Activated CD4-positive, alpha-beta T cell treated with anti-CD3 and anti-CD28 coated beads for 1 hour (primary cell): ENCODE measurements at places on chromosomes 3 and 15.

- DNase-seq, result no peak
Measured at GRCh38 chr3:39432342-39432741, 25.8 kb downstream of the RPSA start.

DNA sequence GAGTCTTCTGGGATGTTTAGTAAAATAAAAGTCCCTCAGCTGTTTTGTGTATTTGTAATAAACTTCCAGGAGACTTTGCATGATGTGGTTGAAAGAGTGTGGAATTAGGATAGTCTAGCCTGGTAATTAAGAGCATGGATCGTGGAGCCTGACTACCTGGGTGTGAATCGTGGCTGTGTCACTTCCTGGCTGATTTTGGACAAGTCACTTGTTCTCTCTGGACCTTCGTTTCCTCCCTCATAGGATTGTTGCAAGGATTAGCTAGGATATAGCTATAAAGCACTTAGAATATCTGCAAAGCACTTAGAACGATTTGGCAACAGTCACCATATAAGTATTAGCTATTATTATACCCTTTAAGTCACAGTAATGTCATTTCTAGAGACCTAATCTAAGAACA is 40.2 kb downstream of the SLMAP start:
- DNase-seq, result no peak

GRCh38 chr3:165403666-165404065 is 207.5 kb upstream of the SLITRK3 start:
- no peak for DNase-seq

GRCh38 chr15:40562691-40563090 is 2.2 kb downstream of the CCDC32 start:
- DNase-seq, result no peak

- no peak for DNase-seq
Measured at GRCh38 chr3:108292450-108292849, 3.9 kb upstream of the HHLA2 start.

DNA sequence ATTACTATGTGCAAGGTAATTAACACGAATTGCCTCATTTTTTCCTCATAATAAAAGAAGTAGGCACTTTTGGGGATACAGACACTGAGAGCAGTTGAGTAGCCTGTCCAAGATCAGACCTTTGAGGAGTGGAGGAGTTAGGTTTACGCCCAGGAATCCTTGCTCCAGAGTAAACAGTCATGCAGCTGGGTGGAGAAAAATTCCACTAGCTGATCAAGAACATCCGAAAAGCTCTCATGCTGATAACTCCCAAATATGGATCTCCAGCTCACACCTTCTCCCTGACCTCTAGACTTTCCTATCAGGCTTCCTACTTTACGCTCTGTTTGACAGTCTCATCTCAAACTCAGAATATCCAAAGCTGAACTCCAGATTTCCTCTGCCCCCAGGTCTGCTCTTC is 53.3 kb downstream of the ST6GAL1 start:
- no peak for DNase-seq

DNA sequence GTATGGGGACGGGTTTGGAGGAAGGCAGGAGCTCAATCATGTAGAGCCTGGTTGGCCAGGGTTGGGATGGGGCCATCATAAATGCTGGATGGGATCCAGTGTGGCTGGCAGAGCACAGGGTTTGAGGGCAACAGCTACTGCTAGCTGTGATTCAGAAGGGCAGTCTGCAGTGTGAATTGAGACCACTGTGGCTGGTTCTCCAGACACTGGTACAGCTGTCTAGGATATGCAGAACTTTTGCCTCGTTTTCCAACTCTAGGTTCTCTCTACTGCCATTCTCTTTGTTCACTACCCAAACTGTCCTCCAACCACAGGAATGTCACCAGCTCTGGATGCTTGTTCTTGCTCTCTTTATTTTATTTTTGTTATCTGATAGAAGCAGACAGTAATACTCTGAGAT is 543.6 kb downstream of the AGBL1 start:
- no peak for DNase-seq

DNA sequence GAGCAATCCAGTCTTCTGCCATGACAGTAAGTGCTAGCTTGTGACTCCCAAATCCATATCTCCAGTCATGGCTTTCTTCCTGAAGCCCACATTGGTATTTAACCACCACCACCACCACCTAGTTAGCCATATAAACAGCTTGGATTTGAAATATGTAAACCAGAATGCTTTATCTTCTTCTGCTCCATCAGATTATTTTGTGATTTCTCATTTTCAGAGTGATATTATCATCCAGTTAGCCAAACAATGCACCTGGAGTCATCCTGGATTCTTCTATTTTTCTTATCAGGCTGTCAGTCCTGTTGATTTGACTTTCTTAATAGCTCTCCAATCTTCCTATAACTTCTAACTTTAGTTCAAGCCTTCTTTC is 124.3 kb upstream of the PTX3 start:
- DNase-seq, result no peak

GRCh38 chr3:64067506-64068346 is 44.4 kb upstream of the PSMD6 start:
- DNase-seq, result no peak

GRCh38 chr15:90243943-90244639 is 5.3 kb upstream of the TTLL13 start:
- DNase-seq, result no peak

DNA sequence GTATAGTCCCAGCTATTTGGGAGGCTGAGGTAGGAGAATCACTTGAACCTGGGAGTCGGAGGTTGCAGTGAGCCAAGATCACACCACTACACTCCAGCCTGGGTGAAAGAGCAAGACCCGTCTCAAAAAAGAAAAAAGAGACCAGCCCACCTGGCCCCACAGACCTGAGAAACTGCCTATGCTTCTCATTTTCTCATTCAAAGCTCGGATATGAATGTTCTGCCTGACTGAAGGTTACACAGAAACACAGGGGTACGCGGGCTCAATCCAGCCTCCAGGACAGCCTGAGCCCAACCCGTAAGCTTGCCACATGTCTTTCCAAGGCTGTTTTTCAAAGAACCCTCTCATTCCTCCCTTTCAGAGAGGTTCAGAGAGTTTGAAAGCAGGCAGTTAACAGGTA is 9.7 kb upstream of the LRRC15 start:
- no peak for DNase-seq

GRCh38 chr3:52530918-52531826 is 2.5 kb downstream of the NT5DC2 start:
- no peak for DNase-seq

- no peak for DNase-seq
Measured at GRCh38 chr15:46260937-46261336, 626.1 kb downstream of the SQOR start.

- DNase-seq, result no peak
Measured at GRCh38 chr15:65875458-65875857, 6.2 kb downstream of the RAB11A start.

DNA sequence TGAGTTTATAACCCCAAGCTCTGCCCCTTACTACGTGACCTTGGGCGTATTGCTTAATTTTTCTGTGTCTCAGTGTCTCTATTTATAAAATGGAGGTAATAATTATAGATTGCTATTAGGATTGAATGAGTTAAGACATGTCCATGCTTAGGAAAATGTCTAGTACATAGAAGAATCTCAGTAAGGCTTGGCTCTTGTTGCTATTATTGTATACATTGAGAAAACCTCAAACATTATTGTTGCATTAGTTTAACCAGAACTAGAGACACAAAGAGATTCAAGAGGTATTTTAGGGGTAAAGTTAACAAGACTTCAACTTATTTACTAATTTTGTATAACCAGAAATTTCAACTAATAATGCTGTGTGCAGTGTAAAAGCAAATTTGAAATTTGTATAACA is 66.7 kb downstream of the MEF2A start:
- no peak for DNase-seq

DNA sequence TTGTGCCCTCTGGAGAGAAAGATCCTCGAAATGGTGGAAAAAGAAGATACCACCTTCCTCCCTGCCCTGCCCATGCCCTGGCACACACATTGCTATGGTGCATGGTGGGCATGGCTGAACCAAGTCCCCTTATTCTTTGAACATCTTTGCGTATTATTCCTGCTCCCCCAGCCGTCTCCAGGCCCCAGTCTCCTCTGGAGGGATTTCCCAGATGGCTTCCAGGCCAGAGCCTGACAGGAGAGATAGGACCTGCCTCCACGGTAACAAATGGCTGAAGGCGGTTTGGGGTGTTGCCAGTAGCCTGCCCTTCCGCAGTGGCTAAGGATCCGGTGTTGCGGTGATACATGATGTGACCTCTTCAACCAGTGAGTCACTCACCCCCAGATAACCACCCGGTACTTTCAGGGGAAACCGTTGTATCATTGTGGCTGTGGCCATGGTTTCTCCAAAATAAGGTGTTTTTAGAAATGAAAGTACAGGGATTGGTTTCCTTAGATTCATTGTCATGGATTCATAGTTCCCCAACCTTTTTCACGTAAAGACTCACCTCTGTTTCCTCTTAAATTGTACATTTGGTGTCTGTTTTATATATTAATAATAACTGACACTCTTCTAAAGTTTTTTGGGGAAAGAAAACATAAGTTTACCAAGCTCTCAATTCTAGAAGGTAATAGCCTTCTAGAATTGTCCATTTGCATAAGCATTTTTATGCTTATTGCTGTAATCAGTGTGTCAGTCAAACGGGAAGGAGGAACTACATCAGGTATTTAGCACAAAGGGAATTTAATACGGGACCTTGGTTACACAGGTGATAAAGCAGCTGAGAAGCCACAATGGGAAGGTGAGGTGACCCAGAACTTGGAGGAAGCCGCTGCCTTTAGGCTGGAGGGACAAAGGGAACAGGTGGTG is 25.9 kb downstream of the SMAD3 start:
- DNase-seq, result peak; percentile 38

DNA sequence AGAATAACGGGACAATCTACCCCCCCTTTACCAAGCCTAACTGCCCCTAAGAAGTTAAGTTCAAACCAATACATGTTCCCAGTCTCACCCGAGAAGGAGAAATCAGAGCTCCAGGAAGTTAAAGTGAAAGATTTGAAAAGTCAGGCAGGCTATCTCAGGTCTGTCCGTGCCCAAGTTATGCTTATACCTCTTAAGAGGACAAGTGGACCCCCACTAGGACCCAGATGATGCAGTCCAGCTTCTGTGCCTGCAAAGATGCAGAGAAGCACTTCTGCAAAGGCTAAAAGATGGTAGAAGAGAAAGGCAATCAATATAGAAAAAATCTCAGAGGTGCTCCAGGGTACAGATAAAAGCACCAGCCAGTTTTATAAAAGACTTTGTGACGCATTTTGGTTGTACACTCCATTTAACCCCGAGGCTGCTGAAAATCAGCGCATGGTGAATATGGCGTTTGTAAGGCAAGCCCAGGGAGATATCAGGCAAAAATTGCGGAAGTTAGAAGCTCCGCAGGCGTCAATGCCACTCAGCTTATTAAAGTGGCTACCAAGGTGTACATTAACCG is 9.8 kb upstream of the SLC9C1 start:
- DNase-seq, result no peak

DNA sequence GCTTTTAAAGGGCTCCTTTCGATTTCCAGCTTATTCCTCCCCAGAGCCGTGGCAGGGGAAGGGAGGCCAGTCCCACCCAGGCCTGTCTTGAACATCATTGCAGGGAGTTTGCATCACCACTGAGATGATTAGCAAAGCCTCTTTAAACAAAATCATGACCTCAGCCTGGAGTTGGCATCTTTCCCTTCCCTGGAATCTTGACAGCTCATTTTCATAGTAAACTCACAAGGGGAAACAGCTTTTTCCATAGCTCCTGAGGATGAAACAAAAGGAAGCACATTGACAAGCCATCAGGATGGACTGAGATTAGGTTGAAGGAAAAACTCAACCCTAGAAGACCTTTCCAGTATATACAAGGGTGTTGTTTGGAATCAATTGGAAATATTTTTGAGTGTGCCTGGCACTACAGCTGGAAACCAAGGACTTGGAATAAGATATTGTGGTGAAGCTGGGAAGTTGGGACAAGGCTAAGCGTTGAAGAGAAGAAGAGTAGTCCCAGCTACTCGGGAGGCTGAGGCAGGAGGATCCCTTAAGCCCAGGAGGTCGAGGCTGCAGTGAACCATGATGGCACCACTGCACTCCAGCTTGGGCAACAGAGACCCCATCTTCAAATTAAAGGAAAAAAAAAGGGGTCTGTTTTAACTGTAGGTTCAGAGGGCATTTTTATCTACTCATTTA is 3.1 kb upstream of the LARP6 start:
- no peak for DNase-seq

- no peak for DNase-seq
Measured at GRCh38 chr3:178982137-178982536, 89.5 kb downstream of the ZMAT3 start.

DNA sequence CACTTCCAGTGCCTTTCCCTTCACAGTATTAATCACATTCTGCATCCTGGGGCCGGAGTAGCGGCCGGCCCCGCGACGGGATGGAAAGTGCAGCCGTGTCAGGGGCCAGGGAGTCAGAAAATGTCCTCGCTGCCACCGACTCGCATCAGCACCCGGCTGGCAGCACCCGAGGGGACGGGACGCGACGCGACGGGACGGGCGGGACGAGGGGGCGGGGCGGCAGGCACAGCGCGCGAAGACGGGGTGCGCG is 353 bp downstream of the ATG3 start:
- DNase-seq, result no peak

GRCh38 chr3:101066711-101067129 is 73.5 kb upstream of the ABI3BP start:
- DNase-seq, result no peak

DNA sequence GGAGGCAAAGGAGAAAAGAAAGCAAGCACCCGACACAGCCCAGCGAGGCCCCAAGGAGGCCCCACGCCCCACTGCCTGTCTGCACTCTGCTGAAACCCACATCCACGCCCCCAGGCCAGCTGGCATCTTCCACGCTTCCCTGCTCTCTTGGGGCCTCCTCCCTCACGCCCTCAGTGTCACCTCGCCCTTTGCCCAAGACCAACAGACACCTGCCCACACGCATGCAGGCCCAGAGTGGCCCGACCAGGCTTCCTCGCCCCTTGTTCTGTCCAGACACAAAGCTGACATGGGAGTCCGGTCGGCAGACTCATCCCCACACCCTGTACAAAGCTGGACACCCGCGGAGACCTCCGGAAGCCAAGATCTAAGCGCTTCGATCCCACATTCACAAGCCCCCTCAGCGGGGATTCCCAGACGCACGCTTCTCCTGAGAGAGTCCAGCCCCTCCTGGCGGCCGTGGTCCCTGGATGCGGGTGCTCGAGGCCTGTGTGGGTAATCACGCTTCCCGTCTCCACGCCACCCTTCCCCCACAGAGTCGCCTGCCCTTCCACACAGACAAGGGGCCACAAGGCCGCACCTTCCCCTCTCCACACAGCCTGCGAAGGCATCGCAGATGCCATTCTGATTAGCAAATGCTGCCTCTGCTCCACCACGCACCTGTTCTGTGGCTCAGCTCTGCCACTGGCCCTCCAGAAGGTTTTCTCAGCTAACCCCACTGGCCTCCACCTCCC is 176.6 kb downstream of the XXYLT1 start:
- DNase-seq, result no peak

- no peak for DNase-seq
Measured at GRCh38 chr3:74075241-74075640, 450.5 kb upstream of the PDZRN3 start.

DNA sequence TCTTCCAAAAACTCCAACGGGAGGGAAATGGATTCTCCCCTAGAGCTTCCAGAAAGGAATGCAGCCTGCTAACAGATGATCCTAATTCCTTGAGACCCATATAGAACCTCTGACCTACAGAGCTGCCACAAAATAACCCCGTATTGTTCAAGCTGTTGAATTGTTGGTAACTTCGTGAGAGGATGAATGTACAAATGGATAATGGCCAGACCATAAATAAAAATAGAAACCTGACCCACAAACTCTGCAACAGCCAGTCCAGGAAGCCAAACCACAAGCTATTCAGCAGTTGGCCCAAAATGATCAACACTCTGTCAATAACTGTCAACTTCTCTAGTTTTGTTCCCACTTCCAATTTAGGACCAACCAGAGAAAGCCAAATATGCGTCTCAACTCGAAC is 414.0 kb upstream of the ZNF717 start:
- no peak for DNase-seq
